ENCODE measurements at places on chromosomes 12 and 14.

GRCh38 chr12:18753481-18754123, 15.7 kb downstream of the CAPZA3 start:
- DNase-seq: no peak

DNA sequence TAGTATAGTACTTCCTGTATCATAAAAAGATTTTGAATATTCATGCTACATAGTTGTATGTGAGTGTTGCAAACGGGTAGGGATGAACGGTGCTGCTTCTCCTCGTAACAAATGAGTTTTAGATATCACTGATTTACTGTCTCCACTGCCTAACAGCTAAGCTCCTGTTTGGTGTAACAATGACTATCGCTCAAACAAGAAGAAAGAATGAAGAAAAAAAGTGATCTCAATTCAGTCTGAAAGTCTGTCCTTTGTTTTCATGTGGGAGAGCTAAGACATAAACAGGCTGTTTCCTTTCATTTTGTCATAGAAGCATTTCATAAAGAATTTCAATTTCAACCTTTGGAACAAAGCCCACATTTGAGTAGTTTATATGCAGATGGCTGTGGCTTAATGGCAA, 26.1 kb upstream of the RTRAF start:
- no peak for DNase-seq

DNA sequence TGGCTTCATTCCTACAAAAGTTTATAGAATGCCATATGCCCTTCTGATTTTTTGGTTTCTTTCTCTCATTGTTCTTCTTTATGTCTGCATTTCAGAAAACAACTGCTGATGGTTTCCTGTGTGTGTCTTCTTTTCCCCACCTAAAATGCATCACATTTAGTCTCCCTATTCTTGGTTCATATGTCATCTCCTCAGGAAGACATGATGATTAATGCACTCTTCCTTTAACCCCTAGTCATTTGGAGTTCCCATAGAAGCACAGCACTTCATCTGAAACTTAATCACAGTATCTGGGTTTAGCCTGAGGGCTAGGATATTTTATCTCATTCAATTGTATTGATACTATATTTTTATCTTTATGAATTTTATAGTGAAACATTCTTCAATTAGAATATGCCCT, 21.5 kb downstream of the GNPNAT1 start:
- no peak for DNase-seq

DNA sequence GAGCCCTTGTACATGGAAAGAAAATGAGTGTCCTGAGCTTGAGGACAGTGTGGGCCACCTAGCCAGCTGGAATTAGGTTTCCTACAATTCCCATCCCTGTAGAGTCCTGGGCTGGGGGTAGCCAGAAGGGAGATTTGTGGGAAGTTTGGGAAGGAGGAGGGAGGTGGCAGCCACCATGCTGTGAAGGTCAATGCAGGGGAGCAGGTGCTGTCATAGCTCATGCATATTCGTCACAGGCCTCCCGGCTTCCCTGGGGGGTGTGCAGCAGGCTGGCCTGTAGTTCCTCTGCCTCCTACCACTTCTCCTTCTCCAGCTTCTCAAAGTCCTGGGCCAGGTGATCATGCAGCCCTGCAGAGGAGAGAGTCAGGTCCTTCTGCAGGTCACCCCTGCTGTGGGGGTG, 121.3 kb downstream of the TBX3 start:
- no peak for DNase-seq

- no peak for DNase-seq
These were observed 31.4 kb downstream of the AICDA start for GRCh38 chr12:8581098-8581784.

DNA sequence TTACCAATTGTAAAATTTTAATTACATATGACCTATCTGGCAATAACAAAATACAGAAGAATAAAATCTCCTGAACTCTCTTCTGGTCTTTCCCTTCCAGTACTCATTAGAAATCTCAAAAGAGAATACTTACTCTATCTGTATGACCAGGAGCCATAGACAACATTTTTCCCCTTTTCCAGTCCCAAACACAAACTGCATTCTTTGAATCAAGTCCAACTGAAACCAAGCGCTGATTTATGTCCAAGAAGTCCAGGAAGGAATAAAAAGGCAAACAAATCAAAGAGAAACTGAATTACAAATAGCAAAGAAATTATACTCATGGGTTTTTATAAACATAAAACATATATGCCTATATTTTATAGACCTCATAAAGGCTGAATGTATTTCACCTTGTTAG, 46.7 kb downstream of the EML5 start:
- DNase-seq: no peak

DNA sequence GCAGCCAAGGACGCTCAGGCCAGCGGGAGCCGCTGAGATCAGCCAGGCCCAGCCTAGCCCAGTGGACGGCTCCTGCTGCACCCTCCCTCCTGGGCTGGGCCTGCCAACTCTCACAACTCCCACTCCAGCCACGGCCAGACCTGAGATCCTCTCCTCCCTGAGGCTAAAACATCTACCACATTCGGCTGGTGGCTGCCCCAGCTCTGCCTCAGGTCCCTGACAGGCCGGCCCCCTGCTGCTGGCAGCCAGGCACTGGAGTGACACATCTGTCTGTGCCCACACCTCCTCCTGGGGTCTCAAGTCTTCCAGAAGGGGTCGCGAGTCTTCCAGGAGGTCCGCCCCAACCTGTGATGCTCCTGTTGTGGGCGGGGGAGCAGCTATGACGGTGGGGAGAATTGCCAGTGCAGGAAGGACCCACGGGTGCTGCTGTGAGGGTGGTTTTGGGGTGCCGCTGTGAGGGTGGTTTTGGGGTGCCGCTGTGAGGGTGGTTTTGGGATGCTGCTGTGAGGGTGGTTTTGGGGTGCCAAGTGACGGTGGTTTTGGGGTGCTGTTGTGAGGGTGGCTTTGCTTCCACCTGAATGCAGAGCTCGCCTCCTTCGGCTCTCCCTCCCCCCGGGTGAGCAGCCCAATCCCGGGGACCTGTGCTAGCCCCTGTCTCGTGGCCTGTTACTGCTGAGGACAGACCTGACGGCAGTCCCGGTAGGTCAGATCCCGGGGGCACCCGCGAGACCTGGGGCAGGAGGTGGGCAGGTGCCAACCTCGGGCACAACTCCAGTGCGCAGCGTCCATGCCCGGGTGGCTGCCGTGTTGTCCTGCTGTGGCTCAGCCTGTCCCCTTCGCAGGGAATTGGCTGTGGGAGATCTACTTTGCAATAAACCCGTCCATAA, 27.5 kb upstream of the C14orf180 start:
- no peak for DNase-seq

GRCh38 chr14:45222485-45223262, 30.3 kb downstream of the MIS18BP1 start:
- DNase-seq: no peak

GRCh38 chr14:62017651-62018230, 255.5 kb downstream of the SNAPC1 start:
- DNase-seq: no peak

GRCh38 chr12:58647495-58647894, 272.8 kb downstream of the LRIG3 start:
- no peak for DNase-seq
